ENCODE measurements at places on chromosomes 1 and 21.

DNA sequence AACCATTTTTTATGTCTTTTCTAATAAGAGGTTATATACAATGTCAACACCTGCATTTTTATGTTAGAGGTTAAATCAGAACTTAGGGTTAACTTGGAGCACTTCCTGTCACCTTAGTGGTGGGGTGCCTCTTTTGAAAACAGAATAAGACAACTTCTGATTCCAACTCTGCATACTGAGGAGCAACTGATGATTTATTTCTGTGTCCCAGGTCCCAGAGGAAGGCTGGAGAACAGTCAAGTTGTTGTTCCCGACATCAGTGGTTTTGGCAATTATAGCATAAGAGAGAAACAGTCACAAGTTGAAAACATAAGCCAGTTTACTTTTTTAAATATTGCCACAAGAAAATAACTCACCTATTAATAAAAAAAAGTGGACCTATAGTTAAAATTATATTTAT, 871.0 kb upstream of the ADAMTS5 start:
- no peak for DNase-seq

GRCh38 chr1:25205786-25206185, 26.5 kb downstream of the SYF2 start:
- DNase-seq, result no peak

- no peak for DNase-seq
Measured at GRCh38 chr1:184053881-184054280, 2.4 kb downstream of the TSEN15 start.

DNA sequence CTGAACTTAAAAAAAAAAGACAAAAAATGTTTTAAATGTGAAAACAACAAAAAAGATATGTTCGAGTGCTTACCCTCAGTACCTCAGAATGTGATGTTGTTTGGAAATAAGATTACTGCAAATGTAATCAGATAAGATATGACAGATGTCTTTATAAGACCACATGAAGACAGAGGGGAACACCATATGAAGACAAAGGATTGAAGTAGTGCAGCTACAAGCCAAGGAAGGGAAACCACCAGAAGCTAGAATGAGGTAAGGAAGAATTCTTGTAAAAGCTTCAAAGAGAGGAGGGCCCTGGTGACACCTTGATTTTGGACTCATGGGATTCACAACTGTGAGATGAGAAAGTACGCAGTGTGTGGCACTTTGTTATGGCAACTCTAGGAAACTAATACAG, 15.4 kb downstream of the ASB17 start:
- no peak for DNase-seq

DNA sequence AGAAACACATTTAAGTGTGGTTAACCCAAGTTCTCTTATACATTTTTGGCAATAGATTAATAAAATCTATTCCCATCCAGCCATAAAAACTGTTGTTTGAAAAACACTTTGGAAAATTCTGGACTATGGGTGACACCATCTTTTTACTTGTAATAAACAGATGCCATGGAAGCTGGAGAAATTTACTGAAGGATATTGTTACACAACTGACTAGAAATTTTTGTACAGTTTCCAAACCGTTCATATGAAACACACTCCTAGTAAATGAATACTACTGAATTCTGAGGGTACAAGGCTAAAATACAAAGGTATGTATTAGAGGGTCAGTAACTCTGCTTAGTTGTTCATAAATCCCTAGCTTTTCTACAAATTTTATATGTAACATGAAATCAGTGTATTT, 48.7 kb downstream of the TRIM33 start:
- DNase-seq, result no peak

DNA sequence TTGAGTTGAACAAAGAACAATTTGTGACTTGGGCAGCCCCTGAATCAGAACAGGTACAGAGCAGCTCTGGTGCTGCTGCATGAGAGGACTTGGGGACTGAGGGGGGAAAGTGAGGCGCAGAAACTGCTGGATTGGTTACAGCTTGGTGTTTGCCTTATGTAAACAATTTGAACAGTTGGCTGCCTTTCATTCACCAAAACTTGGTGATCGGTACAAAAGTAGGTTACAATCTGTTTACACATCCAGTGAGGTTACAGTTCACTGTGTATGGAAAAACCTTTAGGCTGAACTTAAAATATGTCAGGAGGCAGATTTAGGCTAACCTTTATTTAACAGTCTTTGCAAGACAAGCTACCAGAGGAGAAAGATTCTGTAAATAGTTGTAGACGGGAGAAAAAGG, 28.6 kb upstream of the MTR start:
- no peak for DNase-seq

- no peak for DNase-seq
Measured at GRCh38 chr1:18811733-18812452, 47.6 kb downstream of the TAS1R2 start.

- DNase-seq, result no peak
Measured at GRCh38 chr1:102952400-102952799, 155.9 kb downstream of the COL11A1 start.

DNA sequence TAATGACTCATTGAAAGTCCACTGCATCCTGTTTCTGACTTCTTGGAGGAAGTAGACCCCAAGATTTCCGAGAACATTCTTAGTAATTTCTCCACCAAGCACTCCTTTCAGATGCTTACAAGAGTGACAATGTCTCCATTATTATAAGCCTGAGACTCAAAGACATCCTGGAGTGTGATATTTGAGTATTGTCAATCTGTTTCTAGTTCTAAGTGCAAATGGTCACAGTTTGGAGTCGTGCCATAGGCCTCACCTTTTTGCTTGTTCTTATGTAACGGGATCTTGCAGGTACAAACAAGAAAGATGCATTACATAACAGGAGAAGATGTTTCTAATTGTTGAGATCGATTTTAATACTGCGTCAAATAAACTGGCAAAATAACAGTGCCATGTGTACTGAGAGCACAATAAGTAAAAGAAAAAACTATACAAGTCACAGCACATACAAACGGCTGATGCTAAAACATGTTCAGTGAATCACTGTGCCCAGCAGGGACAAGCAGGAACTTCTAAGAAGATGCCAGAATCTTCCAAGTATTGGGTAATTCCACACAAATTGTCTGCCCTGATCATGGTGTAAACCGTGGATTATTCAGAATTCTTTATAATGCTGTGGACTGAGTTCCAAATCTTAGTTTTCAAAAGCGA, 54.1 kb downstream of the CD2 start:
- no peak for DNase-seq

Measured in fibroblast of skin of back (primary cell).